SHP77 treated with DMSO at 0.1 percent for 48 hours (cell line): ENCODE measurements at places on chromosomes 7 and 10.

DNA sequence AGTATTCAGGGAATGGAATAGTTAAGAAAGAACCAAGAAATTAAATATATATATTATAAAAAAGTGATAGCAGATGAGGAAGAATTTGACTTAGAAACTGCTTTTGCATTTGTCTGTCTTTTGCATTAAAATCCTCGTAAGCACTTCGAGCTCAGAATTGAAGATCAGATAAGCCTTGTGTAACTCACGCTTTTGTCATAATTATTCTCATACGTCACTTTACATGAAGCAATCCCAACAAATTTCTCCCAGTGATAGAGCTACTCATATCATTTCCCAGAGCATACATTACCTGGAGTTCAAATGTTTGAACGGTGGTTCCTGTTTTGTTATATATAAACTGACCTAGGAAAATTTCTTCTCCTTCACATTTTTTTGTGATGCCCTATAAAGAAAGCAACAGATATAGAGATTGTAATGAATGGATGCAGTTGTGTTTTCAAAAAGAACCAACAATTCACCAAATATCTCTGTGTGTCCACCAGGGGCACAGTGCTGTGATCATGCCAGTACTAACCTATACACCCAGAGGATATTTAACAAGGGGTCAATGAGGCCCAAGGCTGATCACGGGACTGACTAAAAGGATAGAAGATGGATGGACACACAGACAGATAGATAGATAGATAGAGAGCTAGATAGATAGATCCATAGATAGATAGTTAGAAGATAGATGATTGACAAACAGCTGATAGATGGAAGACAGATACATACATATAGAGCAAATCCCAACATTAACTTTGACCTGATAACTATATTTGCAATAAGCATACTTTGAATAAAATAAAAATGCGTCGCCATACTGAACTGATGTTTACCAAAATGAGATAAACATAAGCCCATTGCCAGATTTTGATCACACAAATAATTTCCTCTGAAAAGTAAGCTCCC lies 9.3 kb upstream of the HUS1 start:
- DNase-seq: peak; percentile 17

- DNase-seq: no peak
Measured at GRCh38 chr7:102155821-102156441, 130.7 kb upstream of the SH2B2 start.

DNA sequence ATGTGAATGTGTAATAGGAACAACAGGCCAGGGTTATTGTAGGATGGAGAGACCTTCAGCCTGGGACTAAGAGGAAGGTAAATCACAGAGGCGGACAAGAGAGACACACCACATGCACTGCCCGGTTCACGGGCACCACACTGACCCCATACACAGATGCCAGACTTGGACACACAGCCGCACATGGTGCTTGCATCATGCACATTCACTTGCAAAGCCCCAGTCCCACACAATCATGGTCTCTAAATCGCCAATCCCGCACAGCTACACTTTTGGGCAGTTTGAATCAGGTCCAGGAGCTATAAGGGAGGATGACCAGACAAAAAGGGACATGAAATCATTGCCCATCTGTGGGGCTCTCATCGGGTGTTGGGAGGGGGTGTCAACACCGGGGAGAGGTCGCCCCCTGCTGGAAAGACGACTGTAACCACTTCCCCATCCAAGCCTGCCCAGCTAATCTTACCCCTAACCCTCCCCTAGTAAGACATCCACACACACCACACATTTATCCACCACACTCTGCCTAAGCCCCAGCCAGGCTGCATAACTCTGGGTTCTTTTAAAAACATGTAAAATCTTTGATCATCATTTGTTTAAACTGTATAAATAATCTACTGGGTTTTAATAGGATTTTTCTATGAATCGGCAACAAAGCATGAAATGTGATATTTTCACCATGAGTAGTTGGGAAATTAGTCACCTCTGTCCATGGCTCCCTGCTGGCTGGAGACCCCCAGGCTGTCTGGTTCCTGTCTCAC lies 40.5 kb upstream of the SLF2 start:
- no peak for DNase-seq

DNA sequence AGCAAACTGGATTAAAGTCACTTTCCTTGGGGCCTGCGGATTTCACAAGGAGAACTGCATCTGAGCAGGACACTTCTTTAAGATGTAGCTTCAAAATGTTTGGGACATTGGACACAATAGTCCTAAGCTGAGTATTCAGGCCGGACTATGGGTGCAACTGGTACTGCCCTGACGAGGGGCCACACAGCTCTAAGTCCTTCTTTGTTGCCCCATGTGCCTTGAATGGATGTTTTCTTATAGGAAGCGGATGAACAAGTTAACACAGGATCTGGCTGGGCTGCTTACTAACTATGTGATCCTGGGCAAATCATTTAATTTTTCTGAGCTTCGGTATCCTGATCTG lies 147.8 kb upstream of the KLF14 start:
- no peak for DNase-seq

- DNase-seq: no peak
Measured at GRCh38 chr10:75263806-75264205, 28.0 kb upstream of the COMTD1 start.
